ENCODE measurements at places on chromosomes 5 and 9.
A peak's percentile ranks its signal among the peaks of the same experiment; 100 is the strongest.

GRCh38 chr9:129317179-129318011 is 139.3 kb upstream of the IER5L start:
- no peak for DNase-seq

DNA sequence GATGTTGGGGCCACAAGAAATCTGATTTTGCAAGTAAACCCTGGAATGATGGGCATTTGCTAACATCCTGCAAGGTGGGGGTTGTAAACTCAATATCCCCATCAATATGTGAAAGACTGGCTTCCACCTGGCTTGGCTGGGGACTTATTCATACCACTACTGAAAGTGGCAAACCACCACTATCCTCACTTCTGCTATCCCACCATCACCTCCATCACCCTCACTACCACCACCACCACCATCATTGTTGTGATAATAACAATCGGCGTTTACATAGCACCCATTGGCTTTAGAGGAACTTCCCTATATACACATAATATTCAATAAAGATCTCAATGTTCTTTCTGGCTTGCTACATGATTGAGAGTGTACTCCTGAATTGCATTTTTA is 224.7 kb upstream of the DAP start:
- no peak for DNase-seq

- DNase-seq, result no peak
These were observed 92.8 kb upstream of the RASEF start for GRCh38 chr9:83155733-83156132.

DNA sequence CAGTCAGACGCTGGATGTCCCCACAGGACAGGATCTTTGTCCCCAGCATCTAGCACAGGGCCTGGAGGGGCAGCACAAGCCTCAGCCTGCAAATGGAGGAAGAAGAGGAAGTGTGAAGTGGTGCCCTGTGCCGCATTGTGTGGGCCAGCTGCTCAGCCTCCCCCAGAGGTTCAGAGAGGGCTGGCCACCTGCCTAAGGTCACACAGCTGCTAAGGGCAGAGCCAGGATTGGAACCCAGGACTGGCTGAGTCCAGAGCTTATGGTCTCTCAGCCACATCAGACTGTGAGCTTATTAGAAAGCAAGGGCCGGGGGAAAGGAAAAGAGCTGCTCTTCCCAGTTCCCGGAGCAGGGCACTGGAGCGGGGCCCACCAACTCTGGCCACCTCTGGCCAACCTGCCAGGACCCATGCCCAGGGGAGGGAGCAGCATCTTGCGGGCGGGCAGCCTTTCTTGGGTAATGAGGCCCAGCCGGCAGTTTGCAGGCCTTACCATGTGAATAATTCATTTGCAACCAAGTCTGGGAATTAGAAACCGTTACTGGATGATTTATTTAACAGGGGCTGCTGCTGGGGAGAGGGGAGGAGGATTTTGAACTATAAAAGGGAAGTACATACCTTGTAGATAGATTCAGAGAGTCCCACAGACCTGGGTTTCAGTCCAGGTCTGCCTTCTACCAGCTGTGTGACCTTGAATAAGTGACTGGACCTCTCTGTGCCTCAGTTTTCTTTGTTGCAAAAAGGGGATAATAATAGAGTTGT is 11.6 kb upstream of the CRB2 start:
- peak; percentile 29 for DNase-seq

GRCh38 chr5:113598926-113599325 is 85.4 kb downstream of the YTHDC2 start:
- DNase-seq, result peak; percentile 17

GRCh38 chr5:134410822-134411221 is 859 bp downstream of the CDKN2AIPNL start:
- DNase-seq, result no peak

- no peak for DNase-seq
These were observed 726.9 kb downstream of the DNAH5 start for GRCh38 chr5:13217636-13218035.

DNA sequence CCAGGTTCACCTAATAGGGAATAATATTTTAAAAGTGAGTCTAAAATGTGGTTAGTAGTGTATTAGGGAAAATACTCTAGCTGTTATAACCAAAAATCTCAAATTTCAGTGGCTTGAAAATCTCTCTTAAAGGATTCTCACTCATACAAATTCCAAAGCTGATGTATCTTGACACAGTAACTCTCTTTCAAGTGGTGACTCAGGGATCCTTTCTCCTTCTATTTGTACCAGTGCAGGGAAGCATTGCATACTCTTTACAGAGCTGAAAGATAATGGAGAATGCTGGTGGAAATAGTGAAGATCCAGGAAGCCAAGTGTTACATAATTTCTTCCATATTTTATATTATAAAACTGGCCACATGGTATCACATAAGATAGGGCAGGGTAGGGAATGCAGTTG is 560.2 kb upstream of the CDH9 start:
- no peak for DNase-seq

- DNase-seq, result peak; percentile 14
These were observed 36.4 kb downstream of the PHF2 start for GRCh38 chr9:93612796-93613154.

- peak; percentile 48 for DNase-seq
These were observed 83.0 kb upstream of the FREM1 start for GRCh38 chr9:14993061-14993800.

GRCh38 chr9:85716031-85716877 is 25.5 kb downstream of the AGTPBP1 start:
- peak; percentile 74 for DNase-seq

DNA sequence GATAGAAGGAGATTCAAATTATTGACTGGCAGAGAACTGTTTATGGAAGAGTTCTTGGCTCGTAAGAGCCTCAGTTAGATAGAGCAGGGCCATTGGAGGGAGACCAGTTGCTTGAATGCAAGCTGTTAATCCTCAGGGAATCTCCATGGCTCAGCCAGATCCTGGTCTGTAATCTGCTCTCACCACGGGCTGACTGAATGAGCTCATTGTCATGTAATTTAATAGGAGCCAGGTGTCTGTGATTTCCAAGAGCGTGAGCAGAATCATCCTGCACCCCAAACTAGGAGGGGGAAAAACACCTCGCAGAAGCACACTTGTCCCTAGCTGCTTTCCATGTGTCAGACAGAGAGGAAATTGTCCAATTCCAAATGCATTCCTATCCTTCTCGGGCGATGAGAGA is 19.1 kb upstream of the KCNMB1 start:
- no peak for DNase-seq

GRCh38 chr9:125948887-125949596 is 201.9 kb downstream of the PBX3 start:
- no peak for DNase-seq

GRCh38 chr9:89668866-89669246 is 64.0 kb downstream of the GADD45G start:
- DNase-seq, result no peak

DNA sequence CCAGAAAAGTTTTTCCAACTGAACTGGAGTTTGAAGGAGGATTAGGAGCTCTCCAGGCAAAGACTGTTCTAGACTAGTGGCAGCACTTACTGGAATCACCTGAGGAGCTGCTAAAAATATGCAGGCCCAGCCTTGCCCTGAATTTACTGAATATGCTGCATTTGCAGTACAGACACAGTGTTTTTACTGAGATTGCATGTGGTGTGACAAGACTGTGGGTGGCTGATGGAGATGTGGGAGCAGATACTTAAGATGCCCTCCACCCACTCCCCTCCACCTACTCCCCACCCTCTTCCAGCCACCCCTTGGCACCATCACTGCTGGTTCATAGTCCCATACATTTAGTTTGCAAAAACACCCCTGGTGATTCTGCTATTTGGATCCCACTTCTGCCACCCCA is 64.1 kb upstream of the HRH2 start:
- DNase-seq, result no peak

GRCh38 chr5:64074533-64074932 is 91.1 kb upstream of the RNF180 start:
- DNase-seq, result peak; percentile 18

- DNase-seq, result no peak
These were observed 14.9 kb upstream of the FAM240B start for GRCh38 chr9:38734831-38735230.

DNA sequence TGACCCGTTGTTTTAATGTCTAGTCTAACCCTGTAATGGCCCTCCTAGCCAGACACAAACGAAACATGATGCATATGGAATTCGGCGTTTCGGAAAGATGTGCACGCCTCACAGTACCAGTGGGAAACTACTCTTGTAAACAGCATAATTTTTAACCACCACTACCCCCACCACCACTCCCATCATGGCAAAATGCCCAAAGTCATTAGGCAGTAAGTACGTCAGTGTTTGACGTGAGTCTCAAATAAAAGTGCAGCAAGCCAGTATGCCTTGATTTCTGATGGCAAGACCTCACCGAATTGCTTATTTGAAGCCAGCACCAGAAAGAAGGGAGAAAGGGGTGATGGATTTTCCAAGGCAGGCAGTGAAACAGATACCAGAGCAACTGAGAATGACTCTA is 71.4 kb downstream of the ADRB2 start:
- DNase-seq, result no peak

- no peak for DNase-seq
These were observed 8.7 kb downstream of the DNAJB5 start for GRCh38 chr9:34998266-34998665.

DNA sequence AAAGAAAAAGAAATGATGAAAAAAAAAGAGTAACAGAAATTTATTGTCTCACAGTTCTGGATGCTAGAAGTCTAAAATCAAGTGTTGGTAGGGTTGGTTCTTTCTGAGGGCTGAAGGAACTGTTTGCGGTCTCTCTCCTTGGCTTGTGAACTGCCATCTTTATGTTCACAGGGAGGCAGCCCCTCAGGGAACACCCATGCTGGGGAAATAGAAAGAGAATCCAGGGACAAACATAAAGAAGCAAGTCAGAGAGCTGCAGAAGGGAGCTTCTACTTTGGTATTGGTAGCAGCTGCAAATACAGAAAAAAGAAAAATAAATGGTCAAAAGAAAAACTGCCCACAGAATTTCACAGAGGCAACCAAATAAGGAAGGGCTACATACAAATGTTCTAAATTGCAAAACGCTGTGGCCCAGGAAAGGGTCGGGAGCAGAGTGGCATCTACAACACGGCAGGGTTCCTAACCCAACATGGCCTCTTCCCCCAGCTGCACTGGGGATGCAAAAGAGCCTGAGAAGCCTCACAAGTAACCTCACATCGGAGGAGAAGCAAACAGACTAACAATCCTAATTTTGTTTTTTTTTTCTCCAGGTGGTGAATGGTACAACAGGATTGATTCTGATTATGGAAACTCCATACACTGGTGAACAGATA is 37.4 kb downstream of the ELOVL7 start:
- no peak for DNase-seq

All from suppressor macrophage treated with lipopolysaccharide for 4 hours (primary cell).